Activated T-helper 1 cell treated with anti-CD3 and anti-CD28 coated beads, Interleukin-12 subunit alpha, Interleukin-12 subunit beta, Interleukin-2, Interleukin-4 antibody, amounts not matched to agents 30 ng/mL and 10 ng/mL and 1 ng/mL, durations not matched to agents 14 hours and 24 hours and 36 hours (primary cell): ENCODE measurements at places on chromosomes 3 and 15.

DNA sequence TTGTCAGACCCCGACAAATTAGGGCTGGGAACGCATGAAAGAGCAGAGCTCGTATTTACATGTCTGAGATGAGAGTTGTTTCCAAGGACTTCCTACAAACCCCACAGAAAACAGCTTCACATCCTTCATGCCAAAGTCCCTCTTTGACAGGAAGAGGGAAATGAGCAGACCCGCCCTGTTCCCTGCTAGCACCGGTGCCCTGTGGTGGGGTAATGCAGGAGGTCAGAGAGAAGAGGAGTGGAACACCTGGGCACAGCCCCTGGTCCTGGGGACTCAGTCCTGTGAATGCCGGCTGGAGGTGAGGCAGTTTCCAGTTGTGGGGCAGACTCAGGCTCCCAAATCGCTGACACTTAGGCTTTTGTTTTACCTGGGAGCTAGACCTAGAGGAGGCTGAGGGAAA lies 4.0 kb downstream of the PLA2G4D start:
- DNase-seq = no peak

- DNase-seq = no peak
Observed at GRCh38 chr3:78258798-78259197, 1218.9 kb downstream of the ROBO2 start.

DNA sequence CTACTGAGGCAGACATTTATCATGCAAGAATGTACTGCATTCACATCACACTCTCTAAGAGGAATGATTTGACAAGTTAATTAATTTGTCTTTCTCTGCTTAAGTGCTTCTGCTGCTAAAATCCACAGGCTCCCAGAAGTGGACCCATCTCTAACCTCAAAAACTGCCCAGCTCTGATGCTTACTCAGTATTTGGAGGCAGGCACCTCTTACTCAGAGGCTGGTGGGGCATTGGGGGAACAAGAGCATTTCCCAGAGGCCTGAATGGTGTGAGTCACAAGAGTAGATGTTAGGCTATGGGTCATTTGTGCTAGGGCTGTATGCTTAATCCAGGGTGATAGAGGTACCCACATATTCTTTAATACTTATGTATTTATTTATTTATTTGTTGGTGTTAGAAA lies 34.4 kb upstream of the HCN4 start:
- DNase-seq = no peak

- no peak for DNase-seq
Observed at GRCh38 chr15:101338502-101339057, 43.5 kb upstream of the SNRPA1 start.

GRCh38 chr15:38129531-38130204 lies 123.0 kb upstream of the SPRED1 start:
- DNase-seq = no peak

GRCh38 chr3:74067296-74067695 lies 442.6 kb upstream of the PDZRN3 start:
- DNase-seq = no peak

GRCh38 chr3:46660543-46661523 lies 32.6 kb downstream of the ALS2CL start:
- DNase-seq = no peak

DNA sequence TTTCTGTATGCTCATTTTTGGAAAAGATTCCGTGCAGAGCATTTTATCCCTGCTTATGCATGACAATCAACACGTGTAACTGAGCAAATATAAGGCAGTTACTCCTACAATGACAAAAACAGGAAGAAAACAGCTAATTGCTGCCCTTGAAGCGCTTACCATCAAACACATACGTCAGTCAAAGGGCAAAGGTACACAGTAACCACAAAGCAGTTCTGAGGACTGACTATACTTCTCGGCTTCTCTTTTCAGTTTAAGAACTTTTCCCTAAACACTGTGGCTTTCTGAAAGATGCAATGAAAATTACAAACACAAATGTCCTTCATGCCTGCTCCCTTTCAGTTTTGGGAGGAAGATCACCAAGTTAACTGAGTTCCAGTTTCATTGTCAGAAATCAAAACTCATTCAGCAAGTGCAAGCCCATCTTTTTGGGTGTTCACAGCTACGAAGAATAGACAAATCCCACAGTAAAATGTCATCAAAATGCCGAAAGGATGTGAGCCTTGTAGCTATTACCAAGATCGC lies 602.8 kb downstream of the FOXP1 start:
- DNase-seq = no peak

- DNase-seq = no peak
Observed at GRCh38 chr3:119347036-119347435, 52.9 kb downstream of the ARHGAP31 start.

- DNase-seq = no peak
Observed at GRCh38 chr15:92981333-92981732, 81.2 kb downstream of the CHD2 start.

DNA sequence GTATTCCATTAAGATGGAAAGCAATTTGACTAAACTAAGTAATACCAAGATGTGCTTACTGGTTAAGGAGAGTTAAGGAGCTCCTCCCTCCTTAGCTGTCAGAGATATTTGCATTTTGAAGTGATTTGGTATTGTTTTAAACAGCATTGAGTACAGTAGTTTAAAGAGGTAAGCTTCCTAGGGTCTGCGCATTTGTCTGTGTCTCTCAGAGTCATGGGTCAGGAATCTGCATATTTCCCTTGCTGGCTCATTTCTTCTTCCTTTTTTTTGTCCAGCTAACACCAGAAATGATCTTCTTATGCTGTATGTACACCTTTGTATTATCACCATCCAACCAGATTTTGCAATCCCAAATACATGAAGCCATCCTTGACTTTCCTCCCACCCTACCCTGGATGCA lies 163.0 kb upstream of the BFSP2 start:
- DNase-seq = no peak

- no peak for DNase-seq
Observed at GRCh38 chr15:89654847-89655805, at the start of gene KIF7. TSS of gene KIF7 (minus strand) at chr15:89655467. CDS start at chr15:89652930, 2,537 bp downstream.

GRCh38 chr15:28902856-28903255 lies 17.1 kb downstream of the APBA2 start:
- DNase-seq = no peak

- DNase-seq = no peak
Observed at GRCh38 chr3:5644773-5645670, 457.5 kb downstream of the EDEM1 start.

GRCh38 chr15:67997996-67998395 lies 56.1 kb upstream of the PIAS1 start:
- no peak for DNase-seq

GRCh38 chr15:71811752-71812735 lies 1.7 kb downstream of the NR2E3 start:
- no peak for DNase-seq

DNA sequence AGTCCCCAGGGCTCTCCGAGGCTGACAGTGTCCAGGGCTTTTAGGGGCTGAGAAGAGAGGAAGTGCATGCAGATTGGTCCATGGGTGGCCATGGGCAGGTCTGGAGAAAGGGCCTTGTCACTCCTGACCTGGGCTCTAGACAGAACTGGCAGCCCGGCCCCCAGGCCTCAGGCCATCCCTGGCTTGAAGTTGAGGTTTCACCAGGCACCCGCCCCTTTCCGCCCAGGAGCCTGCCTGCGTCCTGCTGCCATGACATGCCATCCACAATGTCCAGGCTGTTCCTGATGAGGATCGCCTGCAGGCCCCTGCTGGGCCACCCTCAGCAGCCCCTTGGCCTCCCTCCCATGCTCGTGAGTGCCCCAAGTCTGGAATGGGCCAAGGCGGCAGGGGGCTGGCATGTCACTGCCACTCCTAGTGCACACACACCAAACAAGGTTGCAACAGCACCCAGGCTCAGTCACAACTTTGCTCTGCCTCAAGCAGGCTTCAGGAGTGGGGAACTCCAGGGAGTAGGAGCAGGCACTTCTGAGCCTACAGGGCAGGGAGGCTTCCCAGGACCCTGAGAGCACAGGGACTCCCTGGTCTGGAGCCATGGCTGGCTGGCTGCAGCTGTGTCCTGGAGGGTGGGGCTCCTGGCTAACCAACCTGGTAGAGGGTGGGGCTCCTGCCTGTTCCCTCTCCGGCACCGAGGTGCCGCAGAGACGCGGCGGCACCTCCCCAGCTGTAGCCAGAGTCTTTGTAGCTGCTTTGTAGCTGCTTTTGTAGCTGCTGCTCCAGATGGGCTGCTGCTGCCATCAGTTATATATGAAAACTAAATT lies 1457.1 kb upstream of the GBE1 start:
- DNase-seq = no peak

- DNase-seq = no peak
Observed at GRCh38 chr3:104715972-104716371, 650.7 kb upstream of the ALCAM start.

DNA sequence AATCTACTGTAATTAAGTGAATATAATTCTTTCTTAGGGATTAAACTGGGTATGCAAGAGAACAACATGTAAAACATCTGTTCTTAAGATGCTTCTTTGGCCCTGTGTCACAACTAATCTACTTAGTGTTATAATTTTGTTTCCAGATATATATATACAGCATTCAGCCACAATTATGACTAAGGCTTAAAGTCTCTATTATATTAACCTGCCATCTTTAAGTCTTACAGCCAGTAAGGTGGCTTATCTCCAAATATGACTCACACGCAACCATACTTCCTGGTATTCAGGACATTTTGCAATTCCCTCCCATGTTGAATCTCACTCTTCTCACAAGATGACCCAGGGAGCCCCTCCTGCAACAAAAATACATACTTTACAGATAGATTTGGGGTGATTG lies 6.6 kb upstream of the KBTBD8 start:
- no peak for DNase-seq

DNA sequence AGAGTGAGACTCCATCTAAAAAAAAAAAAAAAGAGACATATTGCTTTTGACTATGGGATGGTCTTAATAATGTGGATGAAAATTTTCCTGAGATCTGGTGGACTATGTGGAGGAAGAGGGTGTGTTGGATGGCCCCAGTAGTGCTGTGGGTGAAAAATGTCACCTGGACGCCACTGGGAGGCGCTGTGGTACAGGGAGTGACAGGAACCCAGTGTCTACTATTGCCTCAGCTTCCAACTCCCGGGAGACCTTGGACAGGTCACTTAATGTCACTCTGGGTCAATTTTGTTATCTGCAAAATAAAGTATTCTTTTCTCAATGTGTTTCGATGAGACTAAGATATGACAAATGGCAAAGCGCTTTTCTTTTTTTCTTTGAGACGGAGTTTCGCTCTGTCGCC lies 27.7 kb upstream of the DCP1A start:
- DNase-seq = peak; percentile 5

- no peak for DNase-seq
Observed at GRCh38 chr3:112582244-112582874, 20.5 kb downstream of the SLC35A5 start.

- no peak for DNase-seq
Observed at GRCh38 chr3:49805367-49805782, 2.3 kb downstream of the INKA1 start.

DNA sequence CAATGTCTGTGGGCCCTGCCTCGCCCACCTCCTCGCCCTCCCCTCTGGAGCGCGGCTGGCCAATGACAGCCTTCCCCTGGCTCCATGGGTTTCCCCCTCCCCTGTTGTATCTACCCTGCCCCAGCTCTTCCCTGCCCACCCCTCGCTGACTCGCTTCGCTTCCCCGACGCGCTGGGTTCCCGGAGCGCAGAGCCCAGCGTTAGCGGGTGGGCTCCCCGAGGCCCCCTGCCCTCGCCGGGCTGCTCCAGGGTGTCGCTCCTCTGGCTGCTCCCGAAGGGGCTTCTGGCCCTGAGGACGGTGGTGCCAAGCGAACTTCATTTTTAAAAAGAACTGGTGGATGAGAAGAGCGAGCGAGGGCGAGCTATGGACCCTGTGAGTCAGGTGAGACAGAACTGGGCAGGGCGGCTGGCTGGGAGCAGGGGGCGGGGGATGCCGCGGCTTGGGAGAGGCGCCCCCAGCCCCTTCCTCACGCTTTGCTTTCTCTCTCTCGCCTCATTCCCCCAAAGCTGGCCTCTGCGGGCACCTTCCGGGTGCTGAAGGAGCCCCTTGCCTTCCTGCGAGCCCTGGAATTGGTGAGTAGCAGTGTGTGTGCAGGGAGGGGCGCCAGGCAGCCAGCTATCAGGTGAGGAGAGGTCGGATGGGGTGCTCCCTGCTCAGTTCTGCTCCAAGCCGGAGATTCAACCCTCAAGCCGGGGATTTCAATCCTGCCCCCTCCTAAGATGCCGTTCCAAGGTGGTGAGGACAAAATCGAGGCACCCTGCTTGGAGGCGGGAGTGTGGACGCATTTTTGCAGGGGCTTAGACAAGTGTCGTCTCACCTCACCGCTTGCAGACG lies at the start of gene SYNPR:
Gene SYNPR, plus strand, starts transcription at position 138 of the 834 bp plus-strand sequence.
- no peak for DNase-seq

DNA sequence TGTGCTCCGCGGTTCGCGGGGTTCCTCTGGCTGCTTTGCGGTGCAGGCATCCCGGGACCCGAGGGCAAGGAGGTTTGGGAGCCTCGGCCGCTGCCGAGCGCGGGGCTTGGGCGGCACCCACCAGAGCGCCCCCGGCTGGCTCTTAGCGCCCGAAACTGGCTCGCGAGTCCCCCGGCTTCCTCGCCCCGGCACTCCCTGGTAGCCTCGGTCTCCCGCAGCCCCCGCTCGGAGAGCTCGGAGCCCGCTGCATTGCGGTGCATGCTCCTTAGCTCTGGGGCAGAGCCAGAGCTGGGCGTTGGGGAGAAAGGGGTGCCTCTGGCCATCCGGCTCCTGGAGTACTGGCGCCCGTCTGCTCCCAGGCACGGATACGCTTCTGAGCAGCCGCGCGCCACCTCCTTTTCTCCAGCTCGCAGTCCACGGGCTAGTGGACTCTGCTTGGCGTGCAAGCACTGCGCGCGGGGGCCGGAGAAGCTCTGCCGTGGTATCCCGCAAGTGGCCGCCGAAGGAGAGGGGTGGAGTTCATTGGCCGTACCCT lies 753 bp downstream of the EPHB1 start:
- no peak for DNase-seq

GRCh38 chr3:127600749-127601456 lies 2.7 kb downstream of the MCM2 start:
- DNase-seq = no peak

DNA sequence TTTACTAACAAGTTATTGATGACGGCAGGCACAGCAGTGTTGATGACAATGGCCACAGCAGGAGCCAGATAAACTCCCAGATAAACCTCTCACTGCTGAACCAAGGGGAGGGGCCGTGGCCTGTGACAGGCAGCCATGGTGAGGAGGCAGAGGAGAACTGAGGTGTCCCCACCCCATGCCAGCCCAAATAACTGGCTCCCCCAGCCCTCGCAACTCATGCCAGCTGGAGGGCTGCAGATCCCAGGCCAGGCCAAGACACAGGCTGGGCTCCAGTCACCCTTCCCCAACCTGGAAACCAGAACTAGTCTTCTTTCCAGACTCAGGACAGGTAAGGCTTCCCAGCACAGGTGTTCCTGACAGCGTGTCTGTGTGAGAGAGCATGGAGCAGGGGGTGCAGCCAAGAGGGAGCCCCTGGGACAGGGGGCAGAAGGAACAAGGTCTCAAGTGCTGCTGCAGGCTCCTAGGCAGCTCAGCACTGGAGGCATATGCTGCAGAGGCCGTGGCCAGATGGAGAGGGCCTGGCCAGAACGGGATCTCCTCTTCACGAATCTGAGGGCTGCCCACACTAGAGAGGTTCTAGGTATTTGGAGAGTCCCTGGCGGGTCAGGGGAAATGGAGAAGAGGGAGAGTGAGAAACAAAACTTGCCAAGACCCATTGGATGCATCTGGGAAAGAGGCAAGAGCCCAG lies 15.9 kb downstream of the PLA2G4F start:
- DNase-seq = no peak

GRCh38 chr15:66670762-66671580 lies 31.1 kb upstream of the SMAD6 start:
- DNase-seq = no peak
